ENCODE measurements at places on chromosomes 7 and 10.

DNA sequence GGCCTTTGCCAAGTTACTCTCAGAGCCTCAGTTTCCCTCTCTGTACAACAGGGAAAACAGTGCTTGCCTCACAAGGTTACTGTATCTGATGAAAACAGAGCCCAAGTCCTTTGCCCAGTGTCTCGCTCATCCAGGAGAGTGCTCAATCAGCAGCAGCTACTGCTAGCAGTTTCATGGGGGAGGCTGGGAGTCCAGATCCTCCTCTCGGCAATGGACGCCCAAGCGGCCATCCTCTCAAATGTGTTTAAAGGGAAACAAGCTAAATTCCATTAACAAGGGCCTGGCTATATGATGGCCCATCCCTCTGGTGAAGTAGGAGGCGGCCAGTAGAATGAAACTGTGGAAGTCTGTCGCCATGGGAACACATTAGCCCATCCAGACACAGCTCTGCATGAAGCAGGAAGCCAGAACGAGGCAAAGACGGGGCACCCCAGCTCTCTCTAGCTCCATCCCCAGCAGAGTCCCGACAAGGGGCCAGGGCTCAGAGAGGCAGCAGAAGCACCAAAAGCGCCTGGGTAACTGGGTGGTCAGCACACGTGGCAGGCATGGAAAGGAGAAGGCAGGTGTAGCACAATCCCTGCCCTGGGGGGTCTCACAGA is 35.2 kb downstream of the FAM53B start:
- DNase-seq: no peak

GRCh38 chr10:43227911-43228782 is 38.7 kb downstream of the RASGEF1A start:
- DNase-seq: no peak

DNA sequence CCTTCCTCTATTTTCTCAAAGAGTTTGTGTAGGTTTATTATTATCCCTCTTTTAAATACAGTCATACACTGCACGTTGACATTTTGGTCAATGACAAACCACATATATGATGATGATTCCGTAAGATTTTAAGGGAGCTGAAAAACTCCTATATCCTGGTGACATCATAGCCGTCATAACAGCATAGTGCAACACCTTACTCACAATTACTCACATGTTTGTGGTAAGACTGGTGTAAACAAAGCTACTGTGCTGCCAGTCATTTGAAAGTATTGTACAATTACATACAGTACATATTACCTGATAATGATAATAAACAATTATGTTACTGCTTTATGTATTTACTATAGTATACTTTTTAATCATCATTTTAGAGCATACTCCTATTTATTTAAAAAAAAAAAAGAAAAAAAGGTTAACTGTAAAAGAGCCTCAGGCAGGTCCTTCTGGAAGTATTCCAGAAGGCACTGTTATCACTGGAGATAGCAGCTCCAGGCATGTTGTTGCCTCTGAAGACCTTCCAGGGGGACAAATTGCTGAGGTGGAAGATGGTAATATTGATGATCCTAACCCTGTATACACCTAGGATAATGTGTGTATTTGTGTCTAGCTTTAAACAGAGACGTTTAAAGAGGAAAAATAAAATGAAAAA is 123.3 kb upstream of the CDK1 start:
- no peak for DNase-seq

DNA sequence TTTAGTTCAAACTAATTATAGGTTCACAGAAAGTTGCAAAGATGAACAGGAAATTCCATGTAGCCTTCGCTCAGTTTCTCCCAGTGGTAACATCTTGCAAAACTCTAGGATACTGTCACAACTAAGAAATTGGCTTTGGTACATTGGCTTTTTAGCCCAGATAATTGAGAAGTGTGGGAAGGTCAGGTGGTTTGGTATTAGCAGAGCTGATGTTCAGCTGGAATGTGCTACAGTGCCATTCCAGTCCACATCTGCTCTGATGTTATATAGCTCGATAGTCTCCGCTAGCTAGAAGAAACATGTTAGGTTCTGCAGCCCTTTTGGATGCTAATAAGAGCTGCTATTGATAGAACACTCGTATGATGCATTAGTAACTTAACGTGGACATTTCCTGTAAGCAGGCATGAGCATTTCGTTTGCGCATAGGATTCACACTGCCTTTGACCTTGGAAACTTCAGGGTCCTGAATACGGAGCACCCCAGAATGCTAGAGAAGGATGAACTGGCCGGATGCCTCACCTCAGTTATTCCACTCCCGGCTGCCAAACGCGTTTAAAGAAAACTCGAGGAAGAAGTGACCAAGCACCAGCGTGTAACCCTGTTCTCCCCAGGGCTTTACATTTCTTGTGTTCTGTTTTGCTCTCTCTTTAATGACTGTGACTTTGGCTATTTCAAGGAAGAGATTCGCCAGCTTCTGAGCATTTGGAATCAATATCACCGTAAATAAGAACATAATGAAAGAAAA is 271.4 kb downstream of the GALNT17 start:
- no peak for DNase-seq

DNA sequence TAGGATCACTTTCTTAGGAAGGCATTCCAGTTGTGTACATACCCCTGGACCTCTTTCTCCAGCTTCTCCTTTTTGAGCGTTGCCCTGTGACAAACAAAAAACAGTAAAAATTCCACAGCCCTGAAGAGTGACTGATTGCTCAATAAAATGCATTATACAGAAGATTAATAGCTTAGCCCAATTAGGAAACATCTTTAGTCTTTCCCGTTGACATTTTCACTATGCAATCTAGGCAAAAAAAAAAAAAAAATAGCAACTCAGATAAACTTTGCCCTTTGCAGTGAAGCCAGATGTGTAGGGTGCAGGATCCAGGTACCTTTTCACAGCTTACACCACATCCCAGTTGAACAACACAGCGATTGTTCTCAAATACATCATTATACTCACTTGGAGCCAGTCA is 17.9 kb downstream of the COL28A1 start:
- DNase-seq: no peak

- DNase-seq: no peak
These were observed 51.5 kb downstream of the VAX1 start for GRCh38 chr10:117086546-117086945.

DNA sequence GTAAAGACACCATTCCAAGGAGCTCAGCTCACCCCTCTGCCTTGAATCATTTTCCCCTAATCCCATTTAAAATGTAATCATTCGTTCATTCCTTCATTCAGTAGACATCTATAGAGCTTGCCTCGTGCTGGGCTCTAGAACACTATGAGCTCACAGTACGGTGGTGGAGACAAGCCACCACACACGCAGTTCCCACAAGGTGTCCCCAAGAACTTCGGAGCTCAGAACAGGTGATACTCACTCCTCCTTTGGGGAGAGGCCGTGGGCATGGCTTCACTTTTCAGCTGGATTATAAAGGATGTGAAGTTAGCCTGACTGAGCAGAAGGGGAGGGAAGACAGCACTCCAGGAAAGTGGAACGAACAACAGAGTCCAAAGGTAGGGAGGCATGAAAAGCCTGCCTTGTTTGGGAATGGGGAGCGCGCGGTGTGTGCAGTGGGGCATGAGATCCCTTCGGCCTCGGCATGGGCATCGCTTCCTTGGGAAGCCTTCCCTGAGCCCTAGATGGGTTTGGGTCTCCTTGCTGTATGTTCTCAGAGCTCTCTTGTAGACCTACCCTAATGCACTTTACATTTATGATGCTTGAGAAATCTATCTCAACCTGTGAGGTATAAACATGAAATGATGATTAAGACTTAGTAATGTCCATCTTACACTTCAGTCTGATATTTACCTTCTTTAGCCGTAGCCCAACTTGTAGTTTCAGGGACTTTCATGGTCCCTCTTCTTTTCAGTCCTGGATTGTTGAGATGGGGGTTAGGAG is 809 bp upstream of the OGA start:
- no peak for DNase-seq

DNA sequence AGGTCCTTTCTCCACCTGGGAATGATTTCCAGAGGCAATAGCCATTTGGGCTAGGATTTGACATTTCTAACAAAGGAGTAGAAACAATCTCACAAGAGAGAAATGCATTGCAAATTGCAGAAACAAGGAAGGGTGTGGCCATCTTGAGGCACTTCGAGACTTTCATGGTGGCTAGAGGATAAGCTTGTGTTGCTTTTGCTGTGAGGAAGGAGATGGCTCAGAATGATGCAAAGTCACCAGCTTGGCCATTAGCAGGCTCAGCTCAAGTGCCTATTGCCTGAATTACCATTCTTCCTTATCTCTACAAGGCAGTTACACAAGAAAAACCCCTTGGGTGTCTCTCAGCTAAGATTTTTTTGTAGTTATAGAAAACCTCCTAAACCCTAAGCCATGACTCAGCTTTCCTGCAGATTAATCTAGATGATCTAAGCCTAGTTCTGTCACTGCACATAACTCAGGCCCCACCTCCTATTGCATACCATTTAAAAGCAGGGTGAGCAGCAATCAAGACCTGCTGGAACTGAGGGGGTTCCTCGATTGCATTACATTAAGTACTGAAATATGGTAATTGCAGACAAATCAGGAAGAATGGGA is 683.1 kb downstream of the NRG3 start:
- DNase-seq: peak; percentile 21

- DNase-seq: peak; percentile 11
These were observed 27.1 kb downstream of the ACSM6 start for GRCh38 chr10:95221124-95221523.

DNA sequence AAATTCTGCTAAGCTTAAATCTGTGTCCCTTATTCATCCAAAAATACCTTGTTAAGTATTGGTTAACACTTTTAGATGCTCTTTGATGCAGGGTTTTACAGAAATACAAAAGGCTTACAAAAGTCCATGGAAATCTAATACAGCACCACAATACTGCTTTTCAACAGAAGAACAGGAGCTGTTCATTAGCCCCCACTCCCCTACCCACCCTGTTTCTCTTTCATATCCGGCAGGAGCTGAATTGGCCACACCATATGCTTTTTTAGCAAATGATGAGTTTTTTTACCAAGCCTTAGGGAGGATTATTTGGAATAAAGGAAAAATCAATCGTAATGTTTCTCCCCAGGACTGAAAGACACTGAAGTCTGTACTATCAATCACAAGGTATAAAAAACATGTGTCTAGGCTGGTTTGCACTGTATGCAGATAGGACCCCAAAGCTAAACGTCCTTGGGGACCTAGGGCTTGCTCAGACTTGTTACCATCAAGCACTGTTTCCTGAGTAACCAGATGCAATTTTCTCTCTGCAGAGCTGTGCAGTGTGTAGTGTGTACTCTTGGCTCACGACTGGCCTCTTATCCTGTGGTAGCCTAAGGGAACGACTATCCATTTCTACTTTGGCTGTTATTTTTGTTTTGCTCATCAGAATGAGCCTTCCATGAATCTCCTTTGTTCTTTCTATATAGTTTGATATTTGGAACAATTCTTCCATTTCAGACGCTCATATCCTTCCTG is 143.3 kb upstream of the LRGUK start:
- no peak for DNase-seq

GRCh38 chr10:124011464-124011863 is 81.9 kb downstream of the CHST15 start:
- DNase-seq: no peak
